Central memory CD4-positive, alpha-beta T cell (primary cell): ENCODE measurements at places on chromosomes 1 and 21.

DNA sequence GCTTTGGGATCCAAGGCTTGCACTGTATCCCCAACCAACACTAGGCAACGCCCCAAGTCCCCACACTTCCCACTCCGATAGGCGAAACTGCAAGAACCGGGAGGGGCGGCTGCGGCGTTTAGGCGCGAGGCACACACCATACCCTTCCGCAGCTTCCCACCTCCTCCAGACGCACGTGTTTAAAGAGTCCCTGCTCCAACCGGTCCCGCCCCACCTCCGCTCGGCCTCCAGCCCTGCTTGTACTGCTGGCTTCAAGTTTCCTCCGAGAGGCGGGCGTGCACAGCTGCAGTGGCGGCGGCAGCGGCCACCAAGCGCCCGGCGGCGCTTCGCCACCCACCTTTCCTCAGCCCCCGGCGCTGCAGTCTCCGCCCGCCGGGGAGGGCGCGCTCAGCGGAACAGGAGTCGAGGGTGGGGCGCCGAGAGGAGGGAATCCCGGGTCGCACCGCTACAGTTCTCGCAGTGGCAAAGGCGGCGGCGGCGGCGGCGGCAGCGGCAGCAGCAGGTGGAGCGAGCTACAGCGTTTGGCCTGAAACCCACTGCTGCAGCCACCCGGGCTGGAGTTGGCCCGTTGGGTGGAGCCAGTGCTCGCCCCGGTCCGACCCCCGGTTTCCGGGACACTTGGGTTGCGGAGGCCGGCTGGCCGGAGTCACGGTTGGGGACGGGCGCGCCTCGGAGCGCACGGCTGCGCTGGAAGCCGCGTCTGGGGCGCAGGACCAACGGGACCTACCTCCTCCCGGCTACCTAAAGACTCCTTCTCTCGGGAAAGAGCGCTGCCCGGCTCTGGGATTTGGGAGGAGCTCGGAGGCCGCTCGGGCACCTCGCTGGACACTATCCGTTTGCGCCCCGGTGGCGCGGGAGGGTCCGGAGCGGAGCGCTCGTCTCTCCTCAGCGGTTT is at the start of gene CNIH3:
CNIH3 (plus strand) TSS at position 457 of the 895 bp plus-strand sequence. CDS start 858 bp downstream, outside the sequence.
- DNase-seq: peak; percentile 30

GRCh38 chr21:35508139-35508888 is 459.2 kb upstream of the RUNX1 start:
- DNase-seq: no peak

- no peak for DNase-seq
Measured at GRCh38 chr1:176811511-176812288, 348.7 kb downstream of the PAPPA2 start.

- no peak for DNase-seq
Measured at GRCh38 chr1:92881391-92881790, 49.6 kb downstream of the RPL5 start.

DNA sequence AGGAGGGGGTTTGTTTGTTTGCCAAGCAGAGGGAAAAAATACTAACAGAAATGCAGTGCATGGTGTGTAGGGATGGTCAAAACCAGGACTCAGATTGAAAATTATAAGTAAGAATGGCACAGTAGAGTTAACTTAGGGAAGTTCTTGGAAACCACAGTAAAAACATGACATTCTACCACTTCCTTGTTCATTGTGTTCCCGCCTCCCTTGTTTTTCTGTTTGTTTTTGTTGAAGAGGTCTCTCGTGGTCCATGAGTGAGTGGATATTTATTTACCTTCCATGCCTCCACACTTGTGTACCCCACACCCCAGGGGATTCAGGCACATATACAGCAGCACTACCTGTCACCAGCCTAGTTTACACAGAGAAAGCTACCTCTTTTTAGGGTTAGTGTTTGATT is 69.6 kb downstream of the OLFML2B start:
- no peak for DNase-seq

- peak; percentile 86 for DNase-seq
Measured at GRCh38 chr1:172837816-172838679, 179.1 kb downstream of the FASLG start.

- no peak for DNase-seq
Measured at GRCh38 chr1:214165850-214166374, 115.0 kb upstream of the SMYD2 start.

GRCh38 chr1:11522400-11523235 is 43.7 kb downstream of the DISP3 start:
- no peak for DNase-seq
